T-helper 22 cell (primary cell): ENCODE measurements at places on chromosomes 3 and 15.

GRCh38 chr3:106144030-106144429 is 275.2 kb upstream of the CBLB start:
- no peak for DNase-seq

DNA sequence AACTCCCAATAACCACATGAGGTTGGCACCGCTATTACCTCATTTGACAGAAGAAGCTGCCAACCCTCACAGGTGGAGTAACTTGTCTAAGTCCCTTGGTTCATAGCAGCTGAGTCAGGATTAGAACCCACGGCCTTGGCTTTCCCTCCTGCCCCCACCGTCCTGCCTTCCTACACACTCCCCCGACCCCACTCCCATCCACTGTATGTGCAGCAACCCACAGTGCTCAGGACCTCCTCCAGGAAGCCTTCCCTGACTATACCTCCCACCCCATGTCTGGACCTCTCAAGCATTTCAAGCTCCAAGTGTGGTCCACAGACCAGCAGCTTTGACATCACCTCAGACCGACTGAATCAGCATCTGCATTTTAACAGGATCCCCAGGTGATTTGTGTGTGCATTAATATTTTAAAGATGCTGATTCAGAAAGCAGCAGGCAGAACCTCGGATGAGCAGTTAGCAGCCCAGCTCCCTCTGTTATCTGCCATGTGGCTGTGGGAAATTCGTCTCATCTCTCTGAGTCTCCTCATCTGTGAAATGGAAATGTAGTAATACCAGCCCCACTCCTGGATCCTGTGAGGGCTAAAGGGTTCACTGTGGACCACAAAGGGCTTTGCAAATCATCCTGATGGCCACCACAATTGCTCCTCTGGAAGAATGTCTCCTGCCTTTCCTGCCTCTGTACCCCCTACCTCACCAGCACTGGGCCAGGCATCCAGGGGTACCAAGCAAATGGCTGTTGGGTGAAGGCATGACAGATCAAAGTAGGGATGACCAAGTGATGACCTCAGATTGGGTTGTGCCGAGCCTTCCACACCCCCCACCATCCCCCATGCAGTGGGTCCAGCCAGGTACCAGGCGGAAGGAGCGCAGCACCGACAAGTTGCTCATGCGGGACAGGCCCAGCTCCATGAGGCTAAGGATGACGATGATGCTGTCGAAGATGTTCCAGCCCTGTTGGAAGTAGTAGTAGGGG is 62.7 kb downstream of the SCN5A start:
- no peak for DNase-seq

- no peak for DNase-seq
Measured at GRCh38 chr3:51961602-51962569, 5.4 kb downstream of the PCBP4 start.

DNA sequence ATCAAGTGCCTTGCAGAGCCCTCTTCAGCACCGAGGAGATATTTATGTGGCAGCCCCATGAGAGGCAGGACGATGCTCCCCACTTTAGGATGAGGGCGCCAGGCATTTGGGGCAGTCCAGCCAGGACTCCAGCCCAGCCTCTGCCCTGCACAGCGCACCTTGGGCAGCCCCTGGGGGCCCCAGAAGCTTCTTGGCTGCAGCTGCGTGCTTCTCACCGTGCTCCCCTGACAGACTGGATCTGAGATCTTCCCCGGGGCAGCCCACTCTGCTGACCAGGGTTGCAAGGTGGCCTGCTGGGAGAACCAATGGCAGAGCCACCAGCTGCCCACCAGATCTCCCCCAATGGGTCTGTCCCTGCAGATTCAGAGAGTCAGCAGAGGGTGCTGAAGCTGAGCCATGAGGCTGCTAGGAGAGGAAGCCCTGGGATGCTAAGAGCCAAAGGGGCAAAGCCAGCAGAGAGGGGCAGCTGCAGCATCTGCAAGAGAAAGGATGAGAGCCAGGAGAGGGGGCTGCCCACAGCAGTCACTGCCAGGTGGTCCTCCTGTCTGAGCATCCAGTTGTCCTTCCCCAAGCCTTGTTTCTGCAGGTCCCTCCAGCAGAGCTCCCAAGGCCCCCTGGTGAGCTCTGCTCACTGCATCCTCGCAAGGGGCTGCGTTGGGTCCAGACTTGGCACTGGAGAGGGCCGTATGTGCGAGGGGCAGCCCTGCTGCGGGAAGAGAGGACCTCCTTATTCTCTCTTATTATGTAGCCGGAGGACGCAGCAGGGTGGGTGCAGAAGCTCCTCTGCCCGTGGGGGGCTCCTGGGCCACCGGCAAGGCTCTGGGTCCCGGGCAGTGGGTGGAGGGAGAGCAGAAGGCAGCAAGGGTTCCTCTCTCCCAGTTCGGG is 14.7 kb upstream of the KLF13 start:
- no peak for DNase-seq

- no peak for DNase-seq
Measured at GRCh38 chr3:51394541-51394940, 3.5 kb downstream of the RBM15B start.
